ENCODE measurements at places on chromosomes 2 and 18.

- peak; percentile 70 for DNase-seq
- peaks cover 21% of the 10 kb centered on the region for H3K4me1 ChIP-seq
- no peak overlapping the region for H3K4me3 ChIP-seq
- H3K36me3 ChIP-seq: no peaks in the 10 kb centered on the region
- H3K27ac ChIP-seq: no peak overlapping the region
Observed at GRCh38 chr18:10519999-10520935, 5.6 kb upstream of the NAPG start.

DNA sequence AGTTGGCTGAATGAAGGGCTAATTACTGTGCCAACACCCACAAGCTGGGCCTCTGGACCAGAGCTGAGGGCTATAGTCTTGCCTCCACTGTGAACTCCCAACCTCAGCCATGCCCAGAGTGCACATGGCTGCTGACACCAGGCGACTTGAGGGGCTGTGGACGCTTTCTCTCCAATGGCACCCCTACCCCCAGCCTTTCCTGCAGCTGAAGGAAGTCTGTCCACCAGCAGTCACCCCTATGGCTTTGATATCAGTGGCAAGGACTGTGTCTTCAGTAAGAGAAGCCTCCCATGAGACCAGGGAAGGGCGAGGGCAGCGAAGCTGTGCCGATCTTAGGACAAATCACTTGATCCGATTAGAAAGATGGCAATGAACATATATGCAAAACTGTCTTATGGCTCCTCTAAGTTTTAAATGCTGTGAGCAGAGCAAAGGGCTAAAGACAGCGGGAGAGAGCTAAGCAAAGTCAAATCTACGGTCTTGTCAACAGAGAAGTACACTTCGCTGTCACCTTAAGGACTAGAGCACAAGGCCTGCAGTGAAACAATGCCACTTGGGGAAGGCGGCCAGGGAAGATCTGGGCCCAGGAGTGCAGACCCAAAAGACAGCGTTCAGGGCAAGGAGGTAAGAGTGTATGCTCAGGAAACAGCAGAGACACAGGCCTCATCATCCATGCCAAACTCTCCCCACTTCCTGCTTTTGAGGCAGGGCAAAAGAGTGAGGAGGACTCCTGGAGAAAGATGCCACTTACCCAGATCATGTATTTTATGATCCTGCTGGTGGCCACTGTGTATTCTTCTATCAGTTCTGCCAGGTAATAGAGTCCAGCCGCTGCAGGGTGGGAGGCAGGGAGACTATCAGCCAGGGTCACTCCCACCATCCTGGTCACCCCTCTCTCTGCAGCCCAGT is 1.5 kb downstream of the TEX261 start:
- H3K27me3 ChIP-seq: no peaks in the 10 kb centered on the region
- peak; percentile 25 for DNase-seq
- H3K4me1 ChIP-seq: peaks cover 31% of the 10 kb centered on the region

GRCh38 chr18:38322206-38322605 is 756.6 kb upstream of the CELF4 start:
- H3K36me3 ChIP-seq: no peaks in the 10 kb centered on the region
- no peak overlapping the region for H3K27ac ChIP-seq
- no peak overlapping the region for H3K4me3 ChIP-seq
- DNase-seq: no peak
- no peaks in the 10 kb centered on the region for H3K4me1 ChIP-seq
- H3K27me3 ChIP-seq: no peaks in the 10 kb centered on the region

DNA sequence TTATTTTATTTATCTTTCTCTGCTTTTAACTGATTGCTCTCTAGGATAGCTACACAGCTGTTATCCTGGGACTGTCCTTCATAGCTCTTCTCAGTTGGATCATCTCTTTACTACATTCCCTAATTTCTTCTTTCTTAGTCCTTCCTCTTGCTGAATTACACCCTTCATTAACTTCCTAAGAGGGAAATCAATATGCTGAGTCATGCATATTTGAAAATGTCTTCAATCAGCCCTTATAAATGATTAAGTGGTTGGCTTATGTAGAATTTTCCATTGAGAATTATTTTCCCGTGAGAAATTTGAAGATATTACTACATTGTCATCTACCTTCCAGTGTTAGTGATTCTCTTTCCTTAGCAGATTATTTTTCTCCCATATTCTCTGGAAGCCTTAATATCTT is 214.2 kb downstream of the SOCS6 start:
- no peak overlapping the region for H3K4me3 ChIP-seq
- DNase-seq: no peak
- H3K4me1 ChIP-seq: no peaks in the 10 kb centered on the region
- H3K27me3 ChIP-seq: no peaks in the 10 kb centered on the region

GRCh38 chr2:165953306-165953654 is 296 bp downstream of the TTC21B start:
- no peak for DNase-seq
- H3K4me1 ChIP-seq: peaks cover 15% of the 10 kb centered on the region
- H3K27me3 ChIP-seq: no peaks in the 10 kb centered on the region
- H3K4me3 ChIP-seq: no peak overlapping the region
- H3K36me3 ChIP-seq: peaks cover 4% of the 10 kb centered on the region
- no peak overlapping the region for H3K27ac ChIP-seq

DNA sequence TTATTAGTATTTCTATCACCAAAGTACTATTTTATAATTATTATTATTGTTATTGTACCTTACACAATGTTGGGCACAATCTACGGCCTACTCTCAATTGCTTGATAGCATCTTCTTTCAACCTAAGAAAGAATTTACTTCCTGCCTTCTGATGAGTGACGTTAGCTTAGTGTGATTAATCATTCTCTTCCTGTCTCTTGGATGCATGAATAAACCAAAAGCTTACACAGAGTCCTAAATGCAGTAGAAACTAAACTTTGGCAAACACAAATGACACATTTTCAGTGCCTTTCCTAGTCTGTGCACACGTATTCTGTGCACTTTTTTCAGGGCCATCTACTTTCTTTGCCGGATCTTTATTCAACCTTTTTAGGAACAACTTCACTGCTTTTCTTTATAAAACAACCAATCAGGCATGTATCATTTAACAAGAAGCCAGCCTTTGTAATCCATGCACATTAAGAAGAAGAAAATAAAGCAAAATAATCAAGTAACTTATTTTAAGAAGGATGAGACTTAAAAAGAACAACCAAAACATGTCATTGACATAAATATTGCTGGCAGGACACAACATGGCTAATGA is 19.1 kb downstream of the TRAK2 start:
- peak overlapping the region; percentile 82 for H3K27ac ChIP-seq
- H3K4me1 ChIP-seq: peaks cover 39% of the 10 kb centered on the region
- H3K27me3 ChIP-seq: no peaks in the 10 kb centered on the region
- H3K36me3 ChIP-seq: peaks cover 51% of the 10 kb centered on the region
- peak overlapping the region; percentile 13 for H3K4me3 ChIP-seq

DNA sequence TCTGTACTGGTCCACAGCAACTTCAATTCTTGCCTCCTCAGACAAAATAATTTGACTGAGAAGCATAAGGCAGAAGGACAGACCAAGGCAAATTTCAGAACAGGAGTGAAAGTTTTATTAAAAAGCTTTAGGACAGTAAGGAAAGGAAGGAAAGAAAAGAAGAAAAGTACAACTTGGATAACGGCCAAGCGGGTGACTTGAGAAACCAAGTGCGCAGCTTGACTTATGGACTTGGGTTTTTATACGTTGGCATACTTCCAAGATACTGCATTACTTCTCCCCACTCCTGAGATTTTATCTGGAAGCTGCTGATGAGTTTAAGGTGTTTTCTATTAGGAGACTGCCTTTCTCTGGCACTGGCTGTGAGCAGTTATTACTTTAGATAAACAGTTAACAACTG is 64.7 kb downstream of the CCDC178 start:
- no peak overlapping the region for H3K4me3 ChIP-seq
- DNase-seq: no peak
- H3K4me1 ChIP-seq: no peaks in the 10 kb centered on the region

GRCh38 chr18:50006470-50007046 is 188.4 kb downstream of the MYO5B start:
- H3K27ac ChIP-seq: no peak overlapping the region
- peaks cover 19% of the 10 kb centered on the region for H3K27me3 ChIP-seq
- H3K4me3 ChIP-seq: no peak overlapping the region
- H3K4me1 ChIP-seq: peaks cover 3% of the 10 kb centered on the region
- no peaks in the 10 kb centered on the region for H3K36me3 ChIP-seq
- no peak for DNase-seq

DNA sequence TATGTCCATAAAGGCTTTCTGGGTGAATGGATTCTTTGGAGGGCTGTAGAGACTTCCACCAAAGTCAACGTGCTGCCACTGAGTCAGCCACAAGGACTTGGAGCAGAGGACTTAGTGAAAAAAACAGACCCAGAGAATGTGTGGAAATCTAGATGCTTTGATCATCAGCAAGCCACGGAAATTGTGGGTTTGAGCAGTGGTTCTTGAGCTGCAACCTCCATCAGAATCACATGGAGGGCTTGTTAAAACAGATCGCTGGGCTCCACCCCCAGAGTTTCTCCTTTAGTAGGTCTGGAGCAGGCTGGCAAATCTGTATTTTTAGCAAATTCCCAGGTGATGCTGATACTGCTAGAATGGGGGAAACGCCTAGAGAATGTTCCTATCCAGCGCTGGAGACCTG is 95.3 kb downstream of the RBM43 start:
- H3K4me1 ChIP-seq: no peaks in the 10 kb centered on the region
- no peak overlapping the region for H3K27ac ChIP-seq

DNA sequence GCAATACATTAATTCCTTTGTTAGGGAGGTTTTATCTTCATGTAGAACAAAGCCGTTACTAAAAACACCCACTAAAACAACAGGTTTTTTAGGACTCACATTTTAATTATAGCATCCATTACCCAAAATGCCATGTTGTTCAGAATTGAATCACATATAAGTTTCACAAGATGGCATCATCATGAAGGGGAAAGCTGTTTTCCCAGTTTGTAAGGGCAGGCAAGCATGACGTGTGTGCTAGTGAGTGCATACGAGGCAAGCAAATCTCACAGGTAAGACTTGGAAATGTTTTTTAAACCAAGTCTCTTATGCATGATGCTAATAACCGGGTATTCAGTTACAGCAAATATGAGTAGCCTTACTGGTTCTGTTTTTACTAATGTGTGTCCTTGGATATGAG is 111.8 kb upstream of the NFATC1 start:
- DNase-seq: no peak
- no peak overlapping the region for H3K4me3 ChIP-seq
- H3K27me3 ChIP-seq: no peaks in the 10 kb centered on the region
- peaks cover 10% of the 10 kb centered on the region for H3K36me3 ChIP-seq
- no peak overlapping the region for H3K27ac ChIP-seq

DNA sequence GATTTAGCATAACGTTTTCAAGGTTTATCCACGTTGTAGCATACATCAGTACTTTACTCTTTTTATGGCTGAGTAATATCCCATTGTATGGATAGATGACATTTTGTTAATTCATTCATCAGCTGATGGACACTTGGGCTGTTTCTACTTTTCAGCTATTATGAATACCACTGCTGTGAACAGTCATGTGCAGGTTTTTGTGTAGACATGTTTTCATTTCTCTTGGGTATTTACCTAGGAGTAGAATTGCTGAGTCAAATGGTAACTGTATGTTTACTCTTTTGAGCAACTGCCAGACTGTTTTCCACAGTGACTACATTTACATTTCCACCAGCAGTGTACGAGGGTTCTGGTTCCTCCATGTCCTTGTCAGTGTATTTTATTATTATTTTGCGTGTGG is 33.9 kb downstream of the COX7A2L start:
- H3K4me1 ChIP-seq: no peaks in the 10 kb centered on the region
- H3K27me3 ChIP-seq: no peaks in the 10 kb centered on the region
- no peak for DNase-seq
- peaks cover 58% of the 10 kb centered on the region for H3K36me3 ChIP-seq
- H3K27ac ChIP-seq: peak overlapping the region; percentile 12

DNA sequence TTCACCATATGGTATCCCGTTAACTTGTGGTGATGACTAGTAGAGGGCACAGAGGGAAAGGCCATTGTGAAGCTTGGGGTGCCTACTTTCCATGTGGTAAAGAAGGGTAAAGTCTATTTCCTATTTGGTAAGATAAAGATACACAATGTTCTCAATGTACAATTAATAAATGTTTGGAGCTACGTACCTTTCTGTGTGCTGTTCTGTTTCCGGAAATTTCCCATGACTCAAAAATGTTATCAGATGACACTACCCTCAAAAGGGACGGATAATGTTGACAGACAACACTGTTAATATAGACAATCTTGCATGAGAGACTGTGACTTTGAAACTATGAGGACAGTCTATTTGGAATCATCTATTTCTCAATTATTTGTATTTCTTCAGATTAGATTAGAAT is 4.2 kb upstream of the SULT1C3 start:
- no peaks in the 10 kb centered on the region for H3K36me3 ChIP-seq
- no peak overlapping the region for H3K27ac ChIP-seq
- DNase-seq: no peak
- no peak overlapping the region for H3K4me3 ChIP-seq
- peaks cover 3% of the 10 kb centered on the region for H3K27me3 ChIP-seq

GRCh38 chr2:105494683-105495425 is 96.0 kb upstream of the FHL2 start:
- peaks cover 20% of the 10 kb centered on the region for H3K27me3 ChIP-seq
- no peak for DNase-seq
- no peak overlapping the region for H3K27ac ChIP-seq
- no peak overlapping the region for H3K4me3 ChIP-seq

DNA sequence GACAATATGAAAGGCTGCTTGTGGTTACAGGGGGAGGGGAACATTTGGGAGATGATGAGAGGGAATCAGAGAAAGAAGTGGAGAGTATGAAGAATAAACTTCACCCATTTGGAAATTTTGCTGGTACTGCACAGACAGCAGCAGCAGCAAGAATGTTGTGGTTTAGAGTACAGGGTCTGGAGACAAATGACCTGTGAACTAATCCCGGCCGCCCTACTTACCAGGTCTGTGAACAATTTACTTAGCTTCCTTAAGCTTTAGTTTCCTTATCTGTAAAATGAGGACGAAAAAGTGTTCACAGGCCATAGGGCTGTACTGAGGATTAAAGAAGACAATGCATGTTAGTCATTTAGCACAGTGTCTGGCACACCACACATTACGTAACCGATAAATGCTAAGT is 685.4 kb upstream of the CELF4 start:
- H3K4me3 ChIP-seq: no peak overlapping the region
- no peak overlapping the region for H3K27ac ChIP-seq
- no peak for DNase-seq
- H3K27me3 ChIP-seq: no peaks in the 10 kb centered on the region
- no peaks in the 10 kb centered on the region for H3K36me3 ChIP-seq

DNA sequence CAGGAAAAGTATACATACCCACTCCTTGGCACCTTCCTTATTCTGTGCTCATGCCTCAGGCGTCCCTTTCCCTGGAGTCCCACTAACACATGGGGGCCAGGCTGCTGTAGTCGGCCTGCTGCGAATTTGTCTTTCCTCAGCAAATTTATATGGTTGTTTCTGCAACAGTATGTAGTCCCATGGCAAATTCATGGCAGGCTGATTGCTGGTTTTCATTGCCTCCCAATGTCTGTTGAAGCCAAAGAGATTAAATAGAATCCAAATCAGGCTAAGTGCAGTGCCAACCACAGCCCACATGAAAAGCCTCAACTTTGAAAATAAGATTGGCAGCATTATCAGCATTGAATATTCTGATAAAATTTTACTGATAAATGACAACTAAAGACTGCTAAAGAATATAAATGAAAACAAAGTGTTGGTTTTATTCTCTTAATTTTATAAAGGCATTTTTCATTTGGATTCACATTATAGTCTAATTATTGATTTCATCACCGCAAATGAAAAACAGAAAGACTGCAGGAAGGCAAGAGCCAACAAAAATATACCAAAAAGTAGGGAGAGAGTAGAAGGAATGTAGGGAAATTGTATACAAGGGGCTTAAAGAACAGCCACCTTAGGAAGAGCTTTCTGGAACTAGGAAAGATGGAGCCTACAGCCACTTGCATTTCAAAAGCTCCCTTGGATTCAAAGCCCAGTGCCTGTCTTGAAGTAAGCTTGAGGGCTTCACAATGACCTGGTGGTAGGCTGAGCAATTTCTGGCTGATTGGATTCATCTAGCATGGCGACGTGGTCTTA is 283.7 kb upstream of the MMADHC start:
- no peaks in the 10 kb centered on the region for H3K4me1 ChIP-seq
- no peak overlapping the region for H3K27ac ChIP-seq
- no peaks in the 10 kb centered on the region for H3K36me3 ChIP-seq
- no peaks in the 10 kb centered on the region for H3K27me3 ChIP-seq
- H3K4me3 ChIP-seq: no peak overlapping the region
